ENCODE measurements at places on chromosomes 4 and X.

DNA sequence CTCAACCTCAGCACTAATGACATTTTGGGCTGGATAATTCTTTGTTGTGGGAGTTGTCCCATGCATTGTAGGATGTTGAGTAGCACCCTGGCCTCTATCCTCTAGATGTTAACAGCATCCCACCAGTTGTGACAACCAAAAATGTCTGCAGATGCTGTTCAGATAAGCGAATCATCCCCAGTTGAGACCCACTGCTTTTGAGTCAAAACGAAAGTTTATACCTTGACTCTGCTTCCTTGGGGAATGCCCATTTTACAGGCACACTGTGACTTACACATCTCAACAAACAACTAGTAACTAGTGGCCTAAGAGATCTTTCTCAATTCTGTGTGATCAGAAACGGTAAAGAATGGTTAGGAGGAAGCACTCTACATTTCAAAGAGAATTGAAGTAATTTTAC lies 37.0 kb downstream of the SEPSECS start:
- no peak for DNase-seq

- no peak for DNase-seq
Measured at GRCh38 chr4:15037923-15038541, 35.8 kb downstream of the CPEB2 start.

DNA sequence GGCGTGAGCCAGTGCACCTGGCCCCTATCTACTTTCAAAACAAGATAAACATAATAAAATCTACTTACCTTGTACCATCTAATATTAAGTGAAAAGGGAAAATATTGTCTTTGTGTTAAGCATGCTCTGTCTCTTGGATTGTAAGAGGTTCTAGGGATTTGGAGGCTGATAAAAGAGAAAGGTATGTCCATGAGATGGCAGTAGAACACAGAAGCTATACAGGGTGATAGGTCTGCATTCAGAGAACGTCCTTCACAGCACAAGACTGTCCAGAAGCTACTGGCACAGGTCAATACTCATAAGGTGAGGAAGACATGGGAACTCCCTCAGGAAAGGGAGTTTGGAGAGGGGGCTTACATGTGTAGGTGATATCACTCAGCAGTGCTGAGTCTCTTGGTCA lies 135.5 kb downstream of the TMEM47 start:
- no peak for DNase-seq

GRCh38 chr4:3797831-3798790 lies 31.9 kb downstream of the ADRA2C start:
- DNase-seq, result no peak

DNA sequence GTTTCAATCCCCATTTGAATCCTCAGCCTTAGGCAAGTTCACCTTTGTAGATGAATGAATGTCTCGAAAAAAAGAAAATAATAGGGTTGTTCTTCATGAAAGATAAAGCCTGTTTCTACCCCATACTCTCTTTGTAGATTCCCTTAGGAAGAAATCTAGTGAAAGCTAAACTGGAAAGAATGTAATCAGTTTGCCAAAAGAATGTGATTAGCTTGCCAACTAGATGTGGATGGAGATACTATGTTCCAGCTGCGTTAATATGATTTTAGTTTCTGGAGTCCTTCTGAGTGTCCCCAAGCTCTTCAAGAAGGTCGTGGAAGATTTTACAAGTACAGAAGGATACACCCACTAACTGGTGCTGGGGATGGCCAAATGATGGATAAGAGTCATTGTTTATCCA lies 162.3 kb upstream of the EDNRA start:
- no peak for DNase-seq

- no peak for DNase-seq
Measured at GRCh38 chrX:16828124-16828908, 41.8 kb downstream of the RBBP7 start.

DNA sequence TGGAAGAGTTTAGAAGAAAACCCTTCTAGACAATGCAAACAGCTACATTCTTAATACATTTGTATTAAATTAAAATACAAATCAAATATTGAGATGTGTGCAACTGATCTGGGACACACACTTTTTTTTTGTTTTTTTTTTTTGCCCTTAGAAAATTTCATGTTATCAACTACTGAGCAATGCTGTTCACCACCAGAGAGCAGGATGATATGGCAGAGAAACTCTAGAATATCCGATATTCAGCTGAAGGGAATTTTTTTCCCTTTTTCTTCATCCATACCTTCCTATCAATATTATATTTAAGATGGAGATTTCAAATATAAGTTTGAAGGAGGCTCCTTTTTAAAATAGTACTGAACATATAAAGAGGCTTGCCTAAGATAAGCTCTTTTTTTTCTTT lies 1.0 kb downstream of the NDST3 start:
- no peak for DNase-seq

GRCh38 chr4:3775005-3775404 lies 8.8 kb downstream of the ADRA2C start:
- no peak for DNase-seq
